ENCODE measurements at places on chromosomes 3 and 15.
A peak's percentile ranks its signal among the peaks of the same experiment; 100 is the strongest.

GRCh38 chr3:100992231-100993012 lies 799 bp downstream of the ABI3BP start:
- no peak for DNase-seq

- DNase-seq = no peak
Measured at GRCh38 chr3:121228971-121229370, 316.8 kb downstream of the POLQ start.

- no peak for DNase-seq
Measured at GRCh38 chr15:52150043-52150825, 37.7 kb upstream of the BCL2L10 start.

- no peak for DNase-seq
Measured at GRCh38 chr3:52733256-52733891, 27.5 kb downstream of the SPCS1 start.

- no peak for DNase-seq
Measured at GRCh38 chr15:68682330-68682729, 103.5 kb downstream of the CORO2B start.

DNA sequence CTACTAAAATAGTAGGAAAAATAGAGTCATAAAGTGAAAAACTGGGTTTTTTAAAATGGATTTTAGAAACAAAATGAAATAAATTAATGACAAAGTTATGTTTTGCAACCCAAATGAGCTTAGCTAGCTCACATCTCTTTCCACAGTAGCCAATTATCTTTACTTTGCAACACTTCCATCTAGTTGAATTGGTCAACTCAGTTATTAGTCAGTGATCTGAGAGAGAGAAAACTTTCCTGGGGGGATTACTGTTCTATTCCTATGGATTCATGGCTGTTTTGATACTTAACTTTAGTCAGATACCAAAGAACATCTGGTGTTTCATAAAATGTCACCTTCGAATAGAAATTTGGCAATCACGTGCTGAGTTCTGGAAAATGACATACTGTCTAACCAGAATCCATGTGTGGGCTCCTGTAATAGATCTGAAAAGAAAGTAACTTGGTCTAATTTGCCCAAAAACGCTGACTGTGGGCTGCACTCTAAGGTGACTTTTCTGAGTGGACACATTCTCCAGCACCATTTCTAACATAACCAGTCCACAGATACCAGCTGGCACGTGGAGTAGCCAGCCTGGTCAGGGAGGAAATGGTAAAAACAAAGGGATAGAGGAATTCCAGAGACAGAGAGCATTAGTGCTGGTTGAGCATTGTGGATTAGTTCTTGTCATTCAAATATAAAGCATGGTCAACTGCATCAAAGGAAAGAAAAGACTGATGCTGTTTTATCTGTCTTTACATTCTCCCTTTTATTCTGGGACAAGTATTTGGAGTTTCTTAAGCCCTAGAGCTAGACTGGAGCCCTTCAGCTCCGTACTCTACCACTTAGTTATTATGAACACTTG lies 45.2 kb upstream of the CCDC80 start:
- DNase-seq = no peak

DNA sequence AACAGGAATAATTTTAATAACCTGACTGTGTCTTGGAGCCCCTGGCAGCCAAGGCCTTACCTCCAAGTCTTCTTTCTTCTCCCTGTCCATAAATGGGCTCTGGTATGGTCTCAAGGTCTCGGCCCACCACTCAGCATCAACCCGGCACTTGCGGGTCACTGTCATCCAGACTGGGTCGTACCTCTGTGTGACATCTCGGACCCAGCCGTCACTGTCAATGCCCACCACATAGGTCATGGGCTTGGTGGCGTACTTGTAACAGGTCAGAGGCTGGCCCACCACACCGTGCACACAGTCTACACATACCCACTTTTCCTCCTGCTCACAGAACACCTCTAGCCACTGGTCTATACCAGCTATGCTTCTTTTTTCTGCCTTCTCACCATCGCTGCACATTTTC lies 20.4 kb downstream of the XPC start:
- no peak for DNase-seq

- no peak for DNase-seq
Measured at GRCh38 chr15:85430406-85431204, 50.2 kb downstream of the AKAP13 start.

GRCh38 chr15:35306361-35306981 lies 221.4 kb upstream of the NANOGP8 start:
- peak; percentile 39 for DNase-seq

DNA sequence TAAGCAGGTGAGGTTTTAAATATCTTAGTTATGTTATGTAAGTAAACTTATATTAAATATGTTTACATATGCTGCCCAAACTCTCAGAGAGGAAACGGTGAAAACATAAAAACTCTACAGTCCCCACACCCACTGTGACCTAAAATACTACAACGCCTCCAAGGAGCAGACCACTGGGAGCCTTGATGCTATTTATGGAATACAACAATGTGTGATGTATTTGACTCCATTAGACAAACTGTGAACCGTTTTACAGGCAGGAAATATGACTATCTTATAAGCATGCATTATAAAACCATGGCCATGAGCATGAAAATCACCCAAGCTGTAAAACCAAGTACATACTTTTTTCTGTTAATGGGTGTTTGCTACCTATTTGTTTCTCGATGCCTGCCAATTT lies 379.5 kb upstream of the TBL1XR1 start:
- no peak for DNase-seq

GRCh38 chr15:49860101-49860500 lies 239.3 kb downstream of the DTWD1 start:
- DNase-seq = no peak

GRCh38 chr3:125694761-125695294 lies 99.5 kb upstream of the OSBPL11 start:
- no peak for DNase-seq

Data from kidney epithelial cell (primary cell).